T-helper 2 cell (primary cell): ENCODE measurements at places on chromosomes 11 and 22.

DNA sequence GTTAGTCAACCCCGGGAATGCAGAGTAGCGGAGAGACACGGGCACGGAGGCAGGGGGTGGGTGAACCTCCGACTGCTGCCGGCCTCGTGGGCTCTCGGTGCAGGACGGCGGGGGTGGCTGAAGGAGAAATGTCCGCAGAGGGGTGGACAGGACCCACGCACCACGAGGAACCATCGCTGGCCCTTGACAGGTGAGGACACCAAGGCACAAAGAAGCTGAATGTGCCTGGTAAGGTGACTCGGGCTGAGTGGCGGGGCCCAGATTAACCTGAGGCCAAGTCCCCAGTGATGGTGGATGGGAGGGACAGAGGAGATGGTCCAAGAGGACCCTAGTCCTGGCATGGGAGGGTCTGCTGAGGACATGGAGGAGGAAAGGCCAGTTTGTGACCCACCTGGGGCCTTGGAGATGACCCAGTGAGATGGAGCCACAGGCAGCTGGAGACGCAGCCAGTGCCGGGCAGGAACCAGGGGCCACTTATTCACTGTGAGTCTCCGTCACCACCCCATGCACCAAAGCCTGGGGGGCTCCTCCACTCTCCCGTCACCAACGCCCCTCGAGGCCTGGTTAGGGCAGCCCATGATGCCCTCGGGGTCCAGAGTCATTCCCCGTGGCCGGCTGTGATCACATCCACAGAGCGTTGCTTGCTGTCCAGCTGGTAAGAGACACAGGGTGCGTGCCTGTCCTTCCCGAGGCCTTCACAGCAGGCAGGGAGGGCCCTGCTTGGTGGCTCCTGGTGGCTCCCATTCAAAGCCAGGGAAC is 64.2 kb downstream of the CELSR1 start:
- DNase-seq: no peak

DNA sequence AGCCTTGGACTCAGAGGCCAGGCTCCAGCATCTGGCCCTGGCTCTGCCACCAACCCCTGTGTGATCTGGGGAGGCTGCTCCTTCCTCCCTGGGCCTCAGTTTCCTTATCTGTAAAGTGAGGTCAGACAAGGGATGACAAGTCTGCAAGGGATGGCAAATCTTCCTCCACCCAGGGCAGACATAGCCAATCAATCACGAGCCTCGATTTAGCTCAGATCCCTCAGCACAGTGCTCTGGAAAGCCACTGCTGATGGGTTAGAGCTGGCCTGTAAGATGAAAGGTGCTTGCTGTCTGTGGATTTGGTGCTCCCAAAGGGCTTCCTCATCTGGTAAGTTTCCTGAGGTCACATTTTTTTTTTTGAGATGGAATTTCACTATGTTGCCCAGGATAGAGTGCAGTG is 20.2 kb downstream of the NPTXR start:
- DNase-seq: no peak

DNA sequence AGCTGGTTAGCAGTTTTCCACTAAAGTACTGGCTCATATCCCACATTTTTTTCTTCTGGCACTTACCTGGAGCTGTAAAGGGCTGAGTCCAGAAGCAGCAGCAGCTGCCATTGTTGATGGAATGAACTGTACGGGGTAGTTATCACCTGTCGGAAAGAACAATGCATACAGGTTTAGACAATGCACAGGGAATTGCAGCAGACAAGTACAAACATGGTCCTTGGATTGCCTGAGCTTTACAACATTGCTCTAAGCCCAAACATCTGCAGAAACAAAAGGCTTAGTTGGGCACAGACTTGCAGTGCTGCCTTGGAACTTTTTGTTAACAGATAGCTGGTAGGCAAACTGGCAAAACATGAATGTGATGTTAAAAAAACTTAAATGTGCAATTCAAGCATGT is 258.8 kb downstream of the SOX6 start:
- no peak for DNase-seq

DNA sequence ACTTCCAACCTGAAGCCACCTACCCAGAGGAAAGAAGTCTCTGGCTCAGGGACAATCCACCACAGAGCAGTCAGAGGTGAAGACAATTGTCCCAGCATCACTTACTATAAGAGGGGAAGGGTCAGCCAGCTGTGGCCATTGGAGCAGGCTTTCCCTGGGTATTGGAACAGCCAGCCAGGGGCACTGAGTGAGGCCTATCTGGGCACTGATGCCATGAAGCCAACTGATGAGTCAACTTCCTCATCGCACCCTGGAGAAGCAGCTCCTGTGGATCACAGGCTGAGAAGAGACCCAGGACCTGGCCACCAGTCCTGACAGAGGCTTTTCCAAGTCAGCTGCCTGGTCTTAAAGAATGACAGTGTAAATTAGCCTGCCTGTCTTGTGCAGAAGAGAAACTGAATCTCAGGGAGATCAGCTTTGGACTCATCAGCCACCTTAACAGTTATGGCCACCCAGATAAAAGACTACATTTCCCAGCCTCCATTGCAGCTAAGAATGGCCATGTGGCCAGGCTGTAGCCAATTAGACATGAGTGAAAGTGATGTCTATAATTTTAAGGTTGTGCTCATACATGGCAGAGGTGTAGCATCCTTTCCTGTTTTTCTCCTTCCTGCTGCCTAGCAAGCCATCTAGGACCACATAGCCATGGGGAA is 19.0 kb downstream of the CHST1 start:
- DNase-seq: no peak

DNA sequence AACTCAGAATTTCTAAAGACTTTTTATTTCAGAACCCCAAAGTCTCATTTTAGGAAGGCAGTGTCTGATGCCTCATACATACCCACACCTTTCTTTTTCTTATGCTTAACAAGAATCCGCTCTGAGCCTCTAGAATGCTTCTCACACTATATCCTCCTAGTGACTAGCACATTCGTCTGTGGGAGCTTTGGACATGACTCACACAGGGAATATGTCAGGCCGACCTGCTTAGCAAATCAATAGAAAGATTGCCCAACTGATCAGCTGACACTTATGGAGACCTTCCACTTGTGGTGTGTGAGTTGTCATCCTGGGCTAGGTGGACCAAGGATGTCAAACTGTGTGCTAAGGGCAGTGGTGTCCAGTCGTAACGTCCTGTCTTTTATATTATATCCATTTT is 129.9 kb upstream of the TTC12 start:
- DNase-seq: no peak

DNA sequence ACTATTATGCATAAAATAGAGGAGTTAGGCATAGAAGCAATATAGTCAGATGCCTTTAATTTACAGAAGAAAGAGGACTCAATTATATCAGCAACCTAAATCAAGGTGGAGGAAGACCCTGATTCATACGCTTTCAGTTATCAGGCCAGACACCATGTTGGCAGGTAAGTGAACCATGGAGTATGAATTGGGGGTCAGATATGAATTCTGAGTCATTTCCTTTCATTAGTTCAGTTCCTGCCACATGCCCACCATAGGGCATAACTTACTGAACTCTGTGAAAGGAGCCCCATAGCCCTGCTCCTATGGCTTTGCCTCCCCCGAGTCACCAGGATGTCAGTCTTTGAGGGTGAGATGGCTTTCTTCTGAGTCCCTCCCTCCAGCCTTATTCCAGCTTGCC is 15.1 kb downstream of the PATE2 start:
- no peak for DNase-seq

DNA sequence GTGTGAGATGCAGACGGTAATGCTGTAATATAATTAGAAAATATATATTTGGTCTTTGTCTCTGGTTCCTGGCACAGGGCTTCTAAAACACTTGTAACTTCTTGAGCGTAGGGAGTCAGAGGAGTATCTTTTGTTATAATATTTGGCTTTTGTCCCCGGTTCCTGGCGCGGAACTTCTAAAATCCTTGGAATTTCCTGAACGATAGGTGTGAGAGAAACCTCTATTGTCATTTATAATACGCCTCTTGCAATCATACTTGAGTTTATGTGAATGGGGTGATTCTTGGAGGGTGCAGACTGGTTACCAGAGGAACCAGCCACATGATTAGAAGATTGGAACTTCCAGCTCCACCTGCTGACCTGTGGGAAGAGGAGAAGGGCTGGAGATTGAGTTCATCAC is 54.1 kb upstream of the ZBED5 start:
- DNase-seq: no peak

DNA sequence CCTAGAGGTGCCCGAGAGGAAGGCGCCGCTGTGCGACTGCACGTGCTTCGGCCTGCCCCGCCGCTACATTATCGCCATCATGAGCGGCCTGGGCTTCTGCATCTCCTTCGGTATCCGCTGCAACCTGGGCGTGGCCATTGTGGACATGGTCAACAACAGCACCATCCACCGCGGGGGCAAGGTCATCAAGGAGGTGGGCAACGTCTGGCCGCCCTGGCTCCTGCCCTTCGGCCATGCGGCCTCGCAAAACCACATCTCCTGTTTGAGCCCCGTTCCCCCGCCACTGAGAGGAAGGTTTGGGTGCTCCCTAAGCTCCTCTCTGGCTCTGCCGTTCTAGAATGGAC is 3.4 kb downstream of the SLC17A6 start:
- no peak for DNase-seq

- no peak for DNase-seq
Measured at GRCh38 chr11:57439786-57440185, 12.9 kb upstream of the SLC43A3 start.

- DNase-seq: no peak
Measured at GRCh38 chr11:67113231-67113721, 5.8 kb upstream of the KDM2A start.

DNA sequence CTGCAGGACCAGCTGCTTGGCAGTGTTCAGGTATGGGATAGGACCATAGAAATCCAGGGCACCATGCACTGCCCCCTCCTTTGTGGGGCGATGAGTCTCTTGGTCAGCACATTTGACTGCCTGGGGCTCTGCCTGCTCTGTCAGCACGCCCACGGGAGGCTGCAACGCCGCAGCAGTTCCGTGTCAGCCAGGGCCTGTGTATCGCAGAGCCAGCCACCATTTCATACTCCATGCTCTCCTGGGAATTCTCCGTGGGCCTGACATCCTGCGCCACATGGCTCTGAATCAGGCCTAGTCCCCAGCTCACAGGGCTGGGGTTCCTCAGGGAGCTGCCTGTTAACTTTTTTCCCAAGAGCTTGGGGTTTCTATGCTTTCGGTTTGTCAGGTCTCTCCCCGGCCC is 16.9 kb upstream of the RELT start:
- no peak for DNase-seq

GRCh38 chr11:133403900-133404299 is 128.4 kb downstream of the OPCML start:
- no peak for DNase-seq

DNA sequence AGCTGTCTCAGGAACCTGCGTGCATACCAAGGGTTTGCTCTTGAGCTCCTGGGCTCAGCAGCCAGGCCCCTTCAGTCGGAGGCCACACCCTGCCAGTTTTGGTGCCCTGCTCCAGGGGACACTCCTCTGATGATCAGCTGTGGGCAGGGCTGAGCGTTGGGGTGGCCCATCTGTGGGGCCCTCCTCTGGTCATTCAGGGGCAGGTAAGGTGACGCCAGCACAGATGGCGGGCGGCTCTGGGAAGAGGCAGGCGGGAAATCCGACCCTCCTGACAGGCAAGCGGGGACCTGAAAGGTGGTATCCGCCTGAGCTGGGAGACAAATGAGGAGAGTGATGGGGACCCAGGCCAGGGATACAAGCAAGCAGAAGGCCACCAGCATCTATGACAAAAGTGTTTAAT is 3.8 kb upstream of the MFNG start:
- no peak for DNase-seq

GRCh38 chr11:132821014-132821413 is 711.3 kb downstream of the OPCML start:
- DNase-seq: no peak

- no peak for DNase-seq
Measured at GRCh38 chr11:124938206-124938765, 2.4 kb upstream of the HEPACAM start.

DNA sequence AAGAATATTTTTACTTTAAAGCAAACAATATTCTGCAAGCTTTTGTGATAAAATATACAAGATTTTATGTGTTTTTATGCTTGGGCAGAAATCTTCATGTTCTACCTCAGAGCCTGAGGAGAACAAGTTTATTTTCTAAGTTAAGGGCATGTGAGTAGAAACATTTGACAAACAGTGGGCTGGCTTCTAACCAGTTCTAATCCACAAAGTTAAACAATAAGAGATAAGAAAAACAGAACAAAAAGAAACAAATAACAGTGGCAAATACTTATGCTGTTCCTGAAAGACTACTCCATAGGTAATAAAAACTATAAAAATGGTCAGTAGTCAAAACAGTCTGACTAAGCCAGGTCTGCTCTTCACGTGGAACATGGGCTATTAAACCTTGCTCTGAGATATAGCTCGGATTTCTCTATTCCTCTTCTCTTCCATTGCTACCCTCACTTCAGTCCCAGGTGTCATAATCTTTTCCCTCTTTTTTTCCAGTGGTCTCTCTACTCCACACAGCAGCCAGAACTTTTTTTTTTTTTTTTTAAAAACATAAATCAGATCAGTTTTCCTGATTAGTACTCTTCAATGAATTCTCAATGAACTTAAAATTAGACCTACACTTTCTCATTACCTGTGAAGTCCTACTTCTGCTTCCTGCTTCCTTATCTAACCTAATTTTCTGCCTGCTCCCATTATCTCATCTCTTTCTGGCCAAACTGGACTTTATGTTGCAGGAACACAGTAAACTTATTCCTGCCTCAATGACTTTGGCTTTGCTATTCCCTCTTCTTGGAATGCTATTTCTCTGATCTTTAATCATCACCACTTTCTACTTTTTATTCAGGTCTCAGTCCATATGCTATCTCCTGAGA is 671.1 kb upstream of the CCDC90B start:
- DNase-seq: no peak

DNA sequence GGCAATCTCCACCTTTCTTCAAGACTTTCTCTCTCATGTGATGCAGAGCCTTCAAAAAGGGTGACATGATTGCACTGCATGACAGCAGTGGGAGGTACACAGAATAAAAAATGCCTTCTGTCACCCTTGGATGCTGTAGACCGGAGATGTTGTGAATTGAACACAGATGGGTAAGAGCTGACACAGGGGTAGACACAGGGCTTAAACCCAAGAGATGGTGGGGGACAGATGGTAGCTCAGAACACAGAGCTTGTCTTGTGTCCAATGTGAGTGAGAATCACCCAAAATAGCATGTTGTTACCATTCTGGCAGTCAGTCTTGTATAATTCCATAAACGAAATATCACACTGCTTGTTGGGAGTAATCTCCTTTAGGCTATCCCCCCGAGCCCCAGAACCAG is 69.9 kb downstream of the JRKL start:
- DNase-seq: no peak

DNA sequence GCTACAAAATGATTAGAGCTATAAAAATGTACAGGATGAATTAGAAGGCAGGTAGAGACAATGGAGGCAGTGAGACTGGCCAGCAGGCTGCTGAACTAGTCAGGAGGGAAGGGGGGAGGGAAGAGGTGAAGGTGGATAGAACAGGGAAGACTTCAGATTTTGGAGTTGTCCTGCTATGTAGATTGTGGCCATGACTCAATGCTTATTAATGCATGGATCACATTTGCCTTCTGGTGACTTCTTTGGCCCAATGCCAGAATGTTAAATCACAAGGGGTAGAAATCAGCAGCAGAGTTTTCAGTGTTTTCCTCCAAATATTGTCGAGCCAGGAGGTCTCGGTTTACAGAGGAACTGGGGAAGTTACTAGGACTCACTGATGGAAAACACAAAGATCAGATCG is 346.6 kb downstream of the AASDHPPT start:
- no peak for DNase-seq

- DNase-seq: no peak
Measured at GRCh38 chr11:61588728-61589191, 7.9 kb upstream of the SYT7 start.

- no peak for DNase-seq
Measured at GRCh38 chr11:117866526-117866925, 9.9 kb downstream of the FXYD6 start.
